ENCODE measurements at places on chromosomes 3 and 15. TPM values are rescaled to one million over a fixed set of nuclear protein-coding genes. Genes with fewer than 3 reads are reported as not detected.

The SEMA3F gene
- polyA plus RNA-seq, result 10.2 TPM

The TEX264 gene
- polyA plus RNA-seq, result 67.8 TPM

The TGM4 gene
- not detected for polyA plus RNA-seq

The BDH1 gene
- polyA plus RNA-seq, result 19.8 TPM

The LMOD3 gene
- 64.0 TPM for polyA plus RNA-seq

The CCDC191 gene
- polyA plus RNA-seq, result 1.4 TPM

The SPTBN5 gene
- 2.3 TPM for polyA plus RNA-seq

The NRROS gene
- polyA plus RNA-seq, result 2.2 TPM

The SLC9C1 gene
- 0.14 TPM for polyA plus RNA-seq

The ASTE1 gene
- polyA plus RNA-seq, result 2.2 TPM

Data from right cardiac atrium (tissue), 5 donors.